ENCODE measurements at places on chromosomes 2 and 18.

DNA sequence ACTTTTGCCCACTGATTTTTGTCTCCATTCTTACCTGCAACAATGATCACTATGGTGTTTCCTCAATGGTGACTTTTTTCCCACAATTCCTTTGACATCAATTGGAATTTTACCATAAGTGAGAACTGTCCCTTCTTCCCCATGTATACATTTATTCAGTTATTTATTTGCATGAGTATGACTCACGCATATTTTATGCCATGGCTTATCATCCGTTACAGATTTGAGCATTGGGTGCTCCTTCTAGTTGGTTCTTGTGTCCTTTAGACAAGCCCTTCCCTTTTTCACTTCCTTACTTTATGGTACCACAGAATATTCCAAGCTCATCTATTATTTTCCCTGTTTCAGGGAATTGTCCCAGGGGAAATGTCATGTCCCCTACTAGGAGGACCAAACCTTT, 7.6 kb downstream of the COX5B start:
- no peak for DNase-seq

GRCh38 chr2:174730698-174731018, 33.6 kb downstream of the CHRNA1 start:
- no peak for DNase-seq

DNA sequence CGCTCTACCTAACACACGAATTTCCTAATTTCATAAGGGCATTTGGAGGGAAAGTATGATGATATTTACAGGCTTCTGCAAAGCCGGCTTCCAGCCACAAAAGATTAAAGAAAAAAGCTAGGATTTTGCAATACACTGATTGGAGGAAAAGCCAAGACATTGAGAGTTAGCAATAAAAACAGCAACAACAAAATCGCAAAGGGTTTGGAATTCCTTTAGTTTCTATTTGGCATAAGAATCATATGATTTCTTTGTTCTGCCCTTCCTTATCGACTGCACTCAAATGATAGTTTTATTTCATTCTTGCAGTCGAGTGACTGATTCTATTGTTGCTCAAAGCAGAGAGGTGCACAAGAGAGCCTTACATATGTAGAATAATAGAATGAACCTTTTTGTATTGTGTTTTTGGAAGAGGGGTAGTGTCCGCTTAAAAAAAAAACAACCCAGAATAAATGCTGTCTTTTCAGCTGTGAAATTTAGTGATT, 3.9 kb upstream of the ZNF532 start:
- DNase-seq = no peak

- no peak for DNase-seq
These were observed 561.1 kb upstream of the SETBP1 start for GRCh38 chr18:44119607-44120006.

DNA sequence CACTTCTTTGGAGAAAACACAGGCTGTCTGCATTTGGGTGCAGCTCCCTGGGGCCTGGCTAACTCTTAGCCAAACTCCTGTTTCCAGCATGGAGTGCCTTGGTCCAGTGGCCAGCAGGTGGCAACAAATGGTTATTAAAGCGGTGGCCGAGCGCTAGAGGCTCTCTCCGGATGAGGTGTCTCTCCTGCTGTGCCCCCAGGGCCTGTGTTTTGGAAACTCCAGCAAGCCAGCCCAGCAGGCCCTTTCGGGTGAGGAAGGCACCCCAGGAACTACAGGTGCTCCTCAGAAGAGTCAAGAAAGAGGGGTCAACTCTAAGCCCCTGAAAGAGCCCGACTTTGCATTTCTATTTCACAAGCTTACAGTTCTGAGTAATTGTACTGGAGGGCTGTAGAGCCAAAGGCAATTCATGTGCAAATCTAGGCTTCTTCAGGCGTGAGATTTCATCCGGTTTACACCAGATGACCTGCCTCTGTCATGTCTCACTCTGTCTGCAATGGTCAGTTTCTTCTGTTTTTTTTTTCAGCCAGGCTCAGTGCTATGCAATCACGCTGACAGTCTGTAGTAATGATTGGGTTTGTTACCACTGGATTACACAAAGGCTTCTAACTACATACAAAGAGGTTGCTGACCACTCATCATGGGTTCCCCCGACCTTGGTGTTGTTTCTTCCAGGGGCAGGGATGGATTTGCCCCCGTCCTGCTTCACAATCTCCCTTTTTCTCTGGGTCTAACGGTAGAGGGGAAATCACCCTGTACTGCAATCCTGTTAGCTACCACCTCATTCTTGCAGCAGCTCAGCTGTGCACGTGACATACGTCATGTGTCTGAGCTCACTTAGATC, 7.6 kb upstream of the CHRNA1 start:
- DNase-seq = peak; percentile 80

- no peak for DNase-seq
These were observed 85.7 kb downstream of the ARHGEF4 start for GRCh38 chr2:130922417-130922816.

GRCh38 chr2:137155356-137156104, 390.2 kb downstream of the THSD7B start:
- DNase-seq = no peak

- DNase-seq = no peak
These were observed 15.8 kb downstream of the ASAP2 start for GRCh38 chr2:9222239-9222892.

- no peak for DNase-seq
These were observed 373.9 kb upstream of the MC4R start for GRCh38 chr18:60746491-60746890.

- no peak for DNase-seq
These were observed 14.9 kb downstream of the TYW5 start for GRCh38 chr2:199940373-199940772.

DNA sequence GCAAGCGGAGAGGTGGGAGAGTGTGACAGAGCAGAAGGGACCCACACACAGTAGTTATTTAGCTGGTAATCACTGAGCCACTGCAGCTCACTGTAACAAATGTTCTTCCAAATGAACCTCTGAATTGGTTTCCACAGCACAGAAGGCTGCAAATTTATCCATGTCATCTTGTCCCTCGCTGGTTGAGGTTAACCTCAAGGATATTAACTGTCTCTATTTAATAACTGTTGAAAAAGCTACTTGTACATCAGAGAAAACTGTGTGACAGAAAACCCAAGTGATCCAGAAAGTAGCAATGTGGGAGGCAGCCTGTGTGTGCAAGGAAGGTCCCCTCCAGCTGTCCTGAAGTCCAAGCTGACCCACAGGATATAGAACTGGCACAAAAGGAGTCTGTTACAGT, 153.6 kb downstream of the DSEL start:
- DNase-seq = no peak

DNA sequence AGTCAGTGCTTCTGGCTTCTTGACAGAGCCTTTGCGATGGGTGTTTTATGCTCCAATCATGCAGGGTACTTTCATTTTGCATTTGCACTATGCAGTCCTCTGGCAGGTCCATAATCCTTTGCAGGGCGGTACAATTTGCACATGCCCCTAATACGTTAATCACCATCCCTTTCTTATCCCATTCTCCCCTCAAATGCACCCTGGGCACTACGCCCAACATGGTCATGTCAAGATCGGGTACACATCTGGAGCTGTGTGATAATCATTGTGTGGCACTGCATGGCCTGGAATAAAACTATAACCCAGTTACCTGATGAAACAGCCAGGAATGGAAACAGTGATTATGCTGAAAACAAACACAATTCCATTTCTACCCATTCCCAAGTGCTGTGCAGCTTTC, 27.7 kb downstream of the LOXHD1 start:
- DNase-seq = peak; percentile 8

DNA sequence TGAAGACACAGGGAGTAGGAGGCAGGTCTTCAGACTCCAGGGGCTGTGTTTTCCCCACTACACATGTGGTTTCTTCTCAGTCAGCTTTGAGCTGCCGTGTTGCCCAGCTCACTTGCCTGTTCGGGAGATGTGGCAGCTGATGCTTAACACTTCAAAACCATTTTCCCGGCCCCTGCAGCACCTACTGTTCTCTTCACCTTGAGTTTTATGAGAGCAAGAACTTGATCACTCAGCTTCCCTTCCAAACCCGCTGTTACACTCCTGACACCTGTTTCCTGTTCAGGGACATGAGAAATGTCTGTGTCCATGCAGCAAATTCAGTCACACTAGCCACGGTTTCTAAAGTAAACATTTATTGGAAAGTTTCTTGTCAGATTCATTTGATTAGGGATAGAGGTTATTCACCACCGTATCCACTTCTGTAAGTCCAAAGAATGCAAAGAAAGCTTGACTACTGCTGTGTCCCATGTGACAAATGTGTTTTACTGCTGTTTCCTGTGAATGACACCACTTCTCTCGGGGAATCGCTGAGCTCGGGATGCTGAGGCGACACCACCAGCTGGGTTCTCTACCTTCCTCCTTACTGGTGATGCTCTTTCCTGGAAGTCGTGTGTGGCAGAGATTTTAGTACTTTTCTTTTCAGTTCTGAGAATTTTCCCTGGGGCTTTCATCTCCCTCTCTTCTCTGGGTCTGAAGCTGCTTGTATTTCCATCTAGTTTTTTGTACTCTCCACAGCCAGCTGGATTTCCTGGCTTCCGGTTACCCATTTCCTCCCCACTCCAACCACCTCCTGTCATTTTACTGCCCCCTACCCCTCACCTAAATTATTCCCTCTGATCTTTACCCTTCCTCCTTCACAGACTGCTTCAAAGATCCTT, 91.7 kb downstream of the KLF7 start:
- DNase-seq = no peak

DNA sequence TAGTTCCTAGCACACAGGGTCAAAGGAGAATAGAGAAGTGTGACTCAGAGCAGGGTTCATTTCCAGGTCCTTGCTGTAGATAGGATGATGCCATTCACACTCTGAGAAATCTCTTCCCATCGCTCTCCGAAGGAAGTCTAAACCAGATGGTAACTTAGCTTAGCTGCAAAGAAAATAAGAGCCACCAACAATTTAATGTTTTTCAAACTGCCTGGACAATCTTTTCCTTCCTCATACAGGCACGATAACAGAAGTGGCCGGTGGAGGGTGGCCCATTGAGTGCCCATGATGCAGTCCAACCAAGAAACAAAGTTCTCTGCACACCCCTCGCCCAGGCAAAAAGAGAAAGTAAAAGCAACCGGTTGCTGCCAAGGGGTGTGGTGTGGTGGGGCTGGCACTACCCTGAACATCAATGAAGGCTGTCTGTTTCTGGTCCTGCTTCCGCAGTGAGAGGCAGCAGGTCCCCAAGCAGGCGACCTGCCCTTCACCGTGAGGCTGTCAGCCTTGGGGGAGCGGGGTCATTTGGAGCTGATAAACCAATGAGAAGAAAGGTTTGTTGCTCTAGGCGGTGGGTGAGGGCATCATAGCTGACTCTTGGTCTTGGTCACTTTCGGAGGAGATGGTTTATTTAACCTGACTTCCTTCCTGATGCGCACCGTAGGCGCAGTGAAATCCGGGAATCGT, 105.6 kb upstream of the CD302 start:
- no peak for DNase-seq

DNA sequence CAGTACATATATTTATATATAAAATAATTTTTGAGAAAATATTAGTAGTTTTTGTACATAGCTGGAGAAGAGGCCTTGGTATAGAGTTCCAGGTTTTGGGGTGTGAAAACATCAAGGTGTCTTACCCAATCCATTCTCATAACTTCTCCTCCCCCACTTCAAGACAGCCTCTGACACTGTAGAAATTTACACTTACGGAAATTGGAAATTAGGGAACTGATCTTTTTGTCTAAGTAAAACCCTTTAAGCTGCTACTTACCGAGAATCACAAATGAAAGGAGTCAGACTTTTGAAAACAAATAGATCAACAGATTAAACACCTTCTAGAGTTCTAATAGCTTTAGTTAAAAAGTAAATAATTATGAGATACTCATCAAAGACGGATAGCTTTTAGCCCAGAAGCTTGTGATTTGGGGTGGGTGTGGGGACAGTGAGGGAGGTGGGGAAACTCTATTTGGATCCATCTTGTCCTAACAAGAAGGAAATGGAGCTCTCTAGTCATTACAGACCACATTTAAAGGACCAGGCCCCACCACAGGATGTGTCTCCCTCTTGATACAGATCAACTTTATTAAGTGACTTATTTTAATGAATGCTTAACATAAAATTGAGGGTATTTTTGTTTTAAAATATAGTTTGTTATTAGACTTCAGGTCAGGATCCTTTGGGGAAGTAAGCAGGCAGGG, 11.1 kb upstream of the FBXO11 start:
- no peak for DNase-seq

DNA sequence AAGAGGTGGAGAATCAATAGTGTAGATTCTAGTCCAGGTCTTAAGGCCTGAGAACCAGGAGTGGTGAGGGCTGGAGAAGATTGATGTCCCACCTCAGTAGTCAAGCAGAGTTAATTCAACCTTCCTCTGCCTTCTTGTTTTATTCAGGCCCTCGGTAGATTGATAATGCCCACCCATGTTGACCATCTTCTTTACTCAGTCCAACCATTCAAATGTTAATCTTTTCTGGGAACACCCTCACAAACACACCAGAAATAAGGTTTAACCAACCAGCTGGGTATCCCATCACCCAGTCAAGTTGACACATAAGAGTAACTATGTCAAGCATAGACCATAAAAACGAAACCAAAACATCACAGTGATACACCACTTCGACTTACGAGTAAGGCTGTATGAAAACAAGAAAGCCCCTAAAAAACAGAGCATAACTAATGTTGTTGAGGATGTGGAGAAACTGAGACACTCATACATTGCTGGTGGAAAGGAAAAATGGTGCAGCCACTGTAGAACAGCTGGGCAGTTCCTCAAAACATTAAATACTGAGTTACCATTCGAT, 57.5 kb downstream of the SLC35F5 start:
- no peak for DNase-seq
